Stimulated activated CD4-positive, alpha-beta T cell treated with anti-CD3 and anti-CD28 coated beads, Interleukin-15, amount 100 ng/mL, for 48 hours (primary cell): ENCODE measurements at places on chromosomes 12 and 14.
A peak's percentile ranks its signal among the peaks of the same experiment; 100 is the strongest.

GRCh38 chr14:39548358-39548757 is 116.1 kb upstream of the FBXO33 start:
- no peak for DNase-seq

GRCh38 chr14:26323869-26324268 is 274.0 kb downstream of the NOVA1 start:
- no peak for DNase-seq

GRCh38 chr14:94805680-94806288 is 35.9 kb upstream of the GSC start:
- no peak for DNase-seq

DNA sequence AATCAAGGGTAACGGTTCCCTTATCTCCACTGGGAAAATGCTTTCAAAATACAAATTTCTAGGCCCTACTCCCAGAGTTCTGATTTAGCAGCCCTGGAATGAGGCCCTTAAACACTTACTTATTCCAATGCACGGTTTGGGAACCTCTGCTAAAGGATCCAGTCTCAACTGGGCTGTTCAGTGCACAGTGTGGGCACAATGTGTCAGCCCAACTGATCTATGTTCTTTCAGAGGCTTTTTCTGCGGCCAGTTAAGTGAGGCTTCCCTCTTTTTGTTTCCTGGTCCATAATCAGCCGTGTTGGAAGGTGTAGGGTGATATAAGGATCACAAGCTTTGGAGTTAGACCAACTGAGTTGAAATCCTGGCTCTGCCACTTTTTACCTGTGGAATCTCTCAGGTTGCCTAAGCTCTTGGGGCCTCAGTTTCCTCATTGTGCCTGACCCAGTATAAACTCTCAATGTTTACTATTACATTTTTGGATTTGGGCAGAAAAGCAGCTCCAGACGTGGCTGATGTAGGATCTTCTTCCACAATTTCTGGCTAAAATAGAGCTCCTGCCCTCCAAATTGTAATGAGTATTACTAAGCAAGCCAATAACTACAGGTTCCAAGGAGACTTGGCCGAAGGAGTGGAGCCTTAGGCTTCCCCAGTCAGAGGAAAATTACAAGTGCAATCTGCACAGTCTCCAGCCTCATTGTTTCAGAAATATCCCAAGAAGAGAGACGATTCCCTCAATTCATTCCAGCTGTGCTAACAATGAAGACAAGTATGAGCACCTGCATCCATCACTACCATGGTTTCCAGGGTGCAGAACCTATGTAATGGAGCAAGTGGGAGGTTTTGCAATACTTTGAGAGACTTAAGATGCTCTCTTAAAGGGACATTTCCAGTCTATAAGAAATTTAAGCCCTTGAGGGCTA is 2.3 kb upstream of the ANGEL1 start:
- DNase-seq = no peak

- DNase-seq = no peak
Observed at GRCh38 chr14:97539411-97539795, 742.2 kb downstream of the VRK1 start.

DNA sequence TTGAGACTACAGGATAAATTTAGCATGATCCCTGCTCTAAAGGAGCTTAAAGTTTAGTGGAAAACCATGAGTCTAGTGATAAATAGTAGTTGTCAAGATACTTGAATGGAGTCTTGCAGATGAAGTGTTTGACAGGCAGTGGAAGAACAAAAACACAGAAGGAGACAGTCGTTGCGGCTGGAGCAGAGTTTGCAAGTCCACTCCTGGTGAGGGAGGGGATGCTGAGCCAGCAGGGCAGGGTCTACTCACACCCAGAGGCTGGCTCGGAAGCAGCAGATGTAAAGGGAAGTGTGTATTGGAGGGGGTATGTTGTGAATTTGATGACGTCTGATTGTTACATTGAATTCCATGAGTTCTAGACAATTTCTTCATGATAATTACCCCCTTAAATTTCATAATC is 61.3 kb downstream of the TRAF3 start:
- no peak for DNase-seq

DNA sequence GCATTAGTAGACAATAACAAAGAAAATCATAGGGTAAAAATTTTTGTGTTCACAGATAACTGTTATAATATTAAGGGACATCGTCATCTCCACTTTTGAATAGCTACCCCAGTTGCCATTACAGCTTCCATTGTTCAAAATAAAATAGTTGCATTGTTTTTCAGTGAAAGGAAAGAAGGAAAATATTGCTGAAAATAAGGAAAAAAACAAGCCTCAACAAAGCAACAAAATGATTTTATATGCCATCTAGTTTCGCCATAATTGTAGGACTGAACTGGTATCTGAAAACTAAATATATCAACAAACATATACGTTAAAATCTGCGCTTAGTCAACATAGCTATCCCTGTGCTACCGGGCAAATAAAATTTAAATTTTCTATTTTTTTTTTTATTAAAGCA is 3.3 kb downstream of the CDK17 start:
- DNase-seq = no peak

DNA sequence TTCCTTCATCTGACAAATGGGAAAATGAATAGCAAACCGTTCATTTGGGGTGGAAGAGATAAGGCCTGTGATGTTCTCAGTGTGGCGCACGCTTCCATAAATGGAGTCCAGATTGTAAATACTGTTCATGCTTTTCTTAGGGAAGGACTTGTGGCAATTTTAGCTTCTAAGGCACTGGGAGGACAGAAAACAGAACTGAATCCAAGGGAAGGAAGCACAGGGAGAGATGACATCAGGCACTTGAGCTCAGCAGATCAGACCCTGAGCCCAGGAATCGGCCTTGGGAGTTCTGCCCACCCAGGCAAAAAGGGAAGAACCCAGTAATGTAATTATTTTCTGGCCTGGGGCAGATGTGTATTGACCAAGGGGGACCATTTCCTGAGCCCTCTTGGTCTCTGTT is 7.2 kb upstream of the SH2B3 start:
- no peak for DNase-seq

- DNase-seq = no peak
Observed at GRCh38 chr14:73786636-73787485, 64.8 kb upstream of the PTGR2 start.

DNA sequence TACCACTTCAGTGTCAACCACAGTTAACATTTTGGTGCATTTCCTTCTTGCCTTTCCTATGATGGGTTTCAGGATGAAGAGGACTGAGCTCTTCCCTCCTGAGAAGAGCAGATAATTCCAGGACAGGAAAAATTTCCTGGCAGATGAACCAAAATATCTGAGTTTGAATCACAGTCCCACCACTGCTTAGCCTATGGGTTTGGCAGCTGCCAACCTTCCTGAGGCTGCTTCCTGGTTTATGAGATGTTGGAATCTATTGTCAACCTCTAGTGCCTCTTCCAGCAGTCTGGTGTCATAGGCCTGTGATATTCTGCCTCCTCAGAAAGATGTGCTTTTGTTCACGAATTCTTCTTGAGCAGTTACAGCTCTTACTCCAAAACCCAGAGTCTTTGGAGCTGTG is 197.4 kb upstream of the FRMD6 start:
- DNase-seq = no peak

GRCh38 chr12:128840862-128841468 is 12.3 kb upstream of the GLT1D1 start:
- no peak for DNase-seq

GRCh38 chr12:6369916-6370575 is 5.3 kb downstream of the SCNN1A start:
- DNase-seq = no peak

GRCh38 chr14:99883866-99884650 is 90.8 kb downstream of the EML1 start:
- no peak for DNase-seq

DNA sequence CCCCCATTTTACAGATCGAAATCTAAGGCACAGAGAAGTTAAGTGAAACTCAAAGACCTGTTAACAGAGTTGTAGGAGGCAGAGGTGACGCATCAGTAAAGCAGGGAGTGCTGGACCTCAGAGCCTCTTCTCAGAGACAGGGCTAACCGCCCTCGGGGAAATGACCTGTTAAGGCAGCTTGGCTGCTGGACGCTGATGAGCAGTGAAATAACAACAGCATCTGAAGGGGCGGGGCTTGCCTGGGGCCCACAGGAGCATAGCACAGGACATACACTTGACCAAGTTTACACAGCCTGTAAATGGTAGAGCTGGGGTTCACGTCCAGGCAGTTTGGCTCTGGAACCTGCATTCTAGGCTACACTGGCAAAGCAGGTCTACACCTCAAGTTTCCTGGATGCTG is 39.3 kb downstream of the LRTM2 start:
- DNase-seq = no peak

DNA sequence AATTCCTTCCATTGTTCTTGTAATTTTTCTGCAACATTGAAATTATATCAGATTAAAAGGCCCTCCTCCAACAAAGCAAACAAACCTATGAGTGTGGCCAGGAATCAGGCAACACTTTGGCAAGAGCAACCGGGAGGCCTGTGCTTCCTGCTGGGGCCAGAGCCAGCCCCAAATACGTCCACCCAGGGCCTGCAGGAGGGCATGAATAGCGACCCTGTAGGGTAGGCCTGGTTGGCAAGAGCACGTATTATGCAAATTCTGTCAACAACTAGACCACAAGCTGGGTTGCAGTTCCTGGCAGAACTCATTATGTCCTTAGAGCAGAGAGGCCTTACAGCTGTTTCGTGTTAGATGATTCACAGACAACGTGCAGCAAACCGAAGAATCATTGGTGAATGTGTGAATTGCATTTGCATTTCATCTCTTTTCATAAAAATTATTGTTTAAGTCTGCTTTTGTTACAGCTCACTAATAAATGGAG is 26.9 kb upstream of the LGALS3 start:
- no peak for DNase-seq

DNA sequence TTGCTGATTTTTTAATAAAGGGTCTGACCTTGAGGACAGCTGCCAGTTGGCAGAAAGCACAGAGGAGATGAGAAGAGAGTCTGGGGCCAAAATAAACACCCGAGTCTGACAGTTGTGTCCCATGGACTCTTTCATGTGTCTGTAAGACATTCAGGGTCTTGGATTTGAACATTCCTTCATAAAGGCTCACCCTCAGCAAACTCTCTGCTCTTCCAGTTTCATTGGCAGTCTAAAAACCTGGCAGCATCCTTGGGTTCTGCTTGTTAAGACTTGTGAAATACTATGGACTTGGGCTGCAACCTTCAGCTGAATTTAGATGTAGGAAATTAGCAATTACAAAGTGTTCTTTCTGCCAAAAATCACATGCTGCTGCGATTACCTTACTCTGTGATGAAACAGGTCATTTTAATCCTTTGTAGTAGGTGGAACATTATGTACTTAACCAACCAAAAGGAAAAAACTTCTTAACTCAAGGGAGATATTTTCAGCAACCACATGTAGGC is 32.0 kb upstream of the LMNTD1 start:
- no peak for DNase-seq

- DNase-seq = no peak
Observed at GRCh38 chr12:11854011-11854499, 204.6 kb downstream of the ETV6 start.

DNA sequence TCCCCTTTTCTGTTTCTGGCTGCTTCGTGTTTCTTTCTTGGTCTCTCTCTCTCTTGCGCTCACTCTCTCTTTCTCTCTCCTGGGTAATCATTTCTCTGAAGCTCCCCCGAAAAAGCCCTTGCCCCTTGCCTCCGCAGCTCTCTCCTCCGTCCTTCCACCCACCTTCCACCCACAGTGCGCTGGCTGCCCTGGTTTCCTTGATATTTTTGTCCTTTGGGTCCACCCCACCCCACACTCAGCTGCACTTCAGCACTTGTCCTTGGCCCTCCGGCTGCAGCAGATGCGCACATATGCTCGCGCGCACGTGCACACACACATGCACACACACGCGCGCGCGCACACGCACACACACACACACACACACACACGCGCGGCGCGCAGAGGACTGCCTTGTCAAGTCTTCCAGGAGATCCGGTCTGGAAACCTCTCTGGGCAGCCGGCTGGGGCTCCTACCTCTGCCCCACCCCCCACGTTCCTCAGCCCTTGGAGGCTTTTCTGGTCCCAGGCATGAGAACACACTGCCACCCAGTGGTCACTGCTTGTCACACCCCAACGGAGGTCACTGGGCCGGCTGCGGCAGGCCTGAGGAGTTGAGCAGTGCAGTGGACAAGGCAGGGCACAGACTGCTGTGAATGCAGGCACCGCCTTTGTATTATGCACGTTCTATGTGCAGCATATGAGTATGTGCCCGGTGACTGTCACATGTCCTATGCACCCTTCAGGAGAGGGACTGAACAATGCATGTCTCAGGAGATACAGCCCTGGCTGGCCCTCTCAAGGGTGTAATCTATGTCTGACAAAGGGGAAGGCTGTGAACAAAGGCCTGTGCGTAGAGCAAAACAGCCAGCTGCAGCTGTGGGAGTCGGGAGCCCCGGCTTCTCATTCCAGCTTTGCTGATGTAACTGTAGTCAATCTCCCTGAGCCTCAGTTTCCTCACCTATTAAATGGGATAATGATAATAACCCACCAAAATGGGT is 6.5 kb downstream of the LAG3 start:
- peak; percentile 90 for DNase-seq

- peak; percentile 72 for DNase-seq
Observed at GRCh38 chr12:7108003-7108795, 815 bp downstream of the C1RL start.

GRCh38 chr12:107320033-107320928 is 226.9 kb upstream of the CRY1 start:
- DNase-seq = peak; percentile 73

DNA sequence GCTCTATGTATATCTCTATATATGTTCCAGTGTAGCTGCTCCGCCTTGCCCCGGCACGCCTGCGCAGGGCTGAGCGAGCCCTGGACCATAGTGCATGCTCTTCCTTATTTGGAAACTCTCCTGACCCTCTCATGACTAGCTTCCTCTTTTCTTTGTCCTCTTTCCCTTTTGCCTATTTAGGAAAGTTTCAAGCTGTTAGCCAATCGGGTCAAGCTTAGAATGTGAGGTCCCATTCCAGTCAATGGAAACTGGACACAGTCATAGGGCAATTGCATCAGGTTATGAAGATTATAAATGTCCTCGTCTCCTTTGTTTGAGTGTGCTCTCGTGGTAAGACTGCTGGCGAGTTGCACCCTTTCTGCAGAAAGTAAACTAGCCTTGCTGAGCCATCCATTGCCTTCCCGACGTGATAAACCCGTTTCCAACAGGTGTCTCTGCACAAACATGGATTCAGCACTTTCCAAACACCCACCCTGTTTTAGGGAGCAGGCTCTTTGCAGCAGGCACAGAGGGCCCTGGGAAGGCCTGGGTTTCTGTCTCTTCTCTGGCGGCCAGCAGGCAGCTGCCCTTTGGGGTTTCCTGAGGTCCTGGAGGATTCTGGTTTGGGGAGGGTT is 30.9 kb downstream of the CCDC92 start:
- no peak for DNase-seq

DNA sequence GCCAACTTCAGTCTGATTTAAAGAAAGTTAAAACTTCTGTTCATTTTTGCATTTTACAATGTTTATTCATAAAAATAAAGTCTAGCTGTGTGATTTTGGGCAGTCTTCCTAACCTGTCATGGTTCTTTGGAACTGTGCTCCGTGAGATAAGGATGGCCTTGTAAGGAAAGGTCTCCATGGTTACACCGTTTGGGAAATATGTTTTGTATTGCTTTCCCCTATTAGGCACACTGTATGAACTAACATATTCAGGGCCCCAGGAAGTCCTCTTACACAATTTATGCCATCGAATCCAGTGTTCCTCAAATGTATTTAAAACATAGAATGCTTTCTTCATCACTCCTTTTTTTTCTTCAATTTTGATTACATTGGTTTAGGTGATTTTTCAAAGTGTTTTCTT is 54.5 kb downstream of the APAF1 start:
- DNase-seq = no peak

GRCh38 chr12:23950210-23950774 is 822 bp upstream of the SOX5 start:
- no peak for DNase-seq

GRCh38 chr14:24885410-24885913 is 164.5 kb downstream of the STXBP6 start:
- DNase-seq = no peak
